ENCODE measurements at places on chromosomes 13 and 19.

DNA sequence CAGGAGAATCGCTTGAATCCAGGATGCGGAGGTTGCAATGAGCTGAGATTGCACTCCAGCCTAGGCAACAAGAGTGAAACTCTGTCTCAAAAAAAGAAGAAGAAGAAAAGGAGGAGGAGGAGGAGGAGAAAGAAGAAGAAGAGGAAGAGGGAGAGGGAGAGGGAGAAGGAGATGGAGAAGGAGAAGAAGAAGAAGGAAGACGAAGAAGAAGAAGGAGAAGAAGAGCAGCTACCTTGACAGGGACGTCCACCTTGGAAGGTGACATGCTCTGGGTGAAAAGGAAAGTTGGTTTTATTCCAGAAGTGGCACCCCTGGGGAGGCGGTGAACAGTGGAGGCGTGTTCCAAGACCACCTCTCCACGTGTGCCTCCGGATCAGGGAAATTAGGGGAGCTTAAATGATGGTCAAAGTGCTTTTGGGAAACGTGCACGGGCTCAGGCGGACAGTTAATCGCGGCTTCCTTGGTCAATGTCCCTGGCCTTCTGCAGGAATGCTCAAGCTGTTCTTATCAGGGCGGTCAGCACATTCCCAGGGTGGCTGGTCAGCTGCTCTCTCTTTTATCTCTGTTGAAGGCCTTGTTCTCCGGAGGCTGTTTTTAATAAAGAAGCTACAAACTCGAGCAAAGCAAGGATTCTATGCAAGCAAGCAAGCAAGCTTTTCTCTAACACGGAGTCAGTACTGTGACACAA is 78.9 kb upstream of the PEG3 start:
- no peak for DNase-seq

- no peak for DNase-seq
Measured at GRCh38 chr13:29516012-29516411, 79.5 kb downstream of the SLC7A1 start.

GRCh38 chr13:111228262-111229144 is 91.9 kb upstream of the TEX29 start:
- DNase-seq, result no peak

DNA sequence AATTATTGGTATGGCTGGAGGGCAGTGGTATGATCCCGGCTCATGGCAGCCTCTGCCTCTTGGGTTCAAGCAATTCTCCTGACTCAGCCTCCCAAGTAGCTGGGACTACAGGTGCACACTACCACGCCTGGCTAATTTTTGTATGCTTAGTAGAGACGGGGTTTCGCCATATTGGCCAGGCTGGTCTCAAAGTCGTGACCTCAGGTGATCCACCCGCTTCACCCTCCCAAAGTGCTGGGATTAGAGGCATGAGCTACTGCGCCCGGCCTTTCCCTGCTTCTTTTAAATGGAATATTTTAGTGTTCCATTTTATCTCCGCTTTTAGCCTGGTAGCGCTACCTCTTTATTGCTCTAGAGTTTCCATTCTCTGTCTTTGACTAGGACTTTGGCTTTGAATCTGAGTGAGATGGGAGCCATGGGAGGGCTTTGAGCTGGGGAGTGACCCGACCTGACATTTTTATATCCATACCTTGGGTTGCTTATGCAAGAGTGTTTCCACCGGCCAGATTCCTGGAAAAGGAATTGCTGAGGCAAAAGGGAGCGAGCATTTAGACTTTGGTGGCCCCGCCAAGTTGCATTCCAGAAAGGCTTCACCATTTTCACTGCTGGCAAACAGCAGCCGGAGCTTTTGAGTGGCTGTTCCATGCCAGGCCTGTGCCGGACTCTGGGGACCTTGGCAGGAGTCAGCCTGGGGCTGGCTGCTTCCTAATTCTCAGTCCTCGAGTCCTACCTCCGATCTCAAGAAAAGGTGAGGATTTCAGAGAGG is 22.9 kb downstream of the BICRA start:
- DNase-seq, result no peak

DNA sequence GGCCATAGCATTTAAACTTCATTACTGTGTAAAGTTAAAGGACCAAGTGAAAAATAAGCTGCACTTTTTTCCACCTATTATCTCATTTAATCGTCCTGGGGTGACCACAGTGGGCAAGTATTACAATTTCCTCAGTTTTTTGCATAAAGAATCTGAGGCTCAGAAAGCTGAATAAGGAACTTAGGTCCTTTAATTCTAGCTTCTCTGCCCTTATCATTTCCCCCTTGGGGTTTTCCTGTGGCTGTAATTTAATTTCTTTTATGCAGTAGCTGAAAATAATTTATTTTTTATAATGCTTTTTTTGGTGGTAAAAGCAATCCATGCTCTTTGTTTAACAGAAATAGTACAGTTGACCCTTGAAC is 59.8 kb upstream of the RCBTB2 start:
- no peak for DNase-seq

GRCh38 chr19:732148-733069 is 18.5 kb upstream of the MISP start:
- no peak for DNase-seq

DNA sequence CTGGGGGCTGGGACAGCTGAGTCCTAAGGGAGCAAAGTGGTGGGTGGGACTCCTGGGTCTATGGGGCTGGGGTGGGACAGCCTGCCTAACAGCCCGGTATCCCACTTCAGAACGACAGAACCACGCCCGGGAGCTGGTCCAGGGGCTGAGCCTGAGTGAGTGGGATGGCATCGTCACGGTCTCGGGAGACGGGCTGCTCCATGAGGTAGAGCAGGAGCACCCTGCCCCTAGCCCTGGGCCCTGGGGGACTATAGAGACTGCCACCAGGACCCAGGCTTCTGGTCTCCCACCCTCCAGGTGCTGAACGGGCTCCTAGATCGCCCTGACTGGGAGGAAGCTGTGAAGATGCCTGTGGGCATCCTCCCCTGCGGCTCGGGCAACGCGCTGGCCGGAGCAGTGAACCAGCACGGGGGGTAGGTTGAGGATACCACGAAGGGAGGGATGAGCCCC is 8.6 kb downstream of the SPHK2 start:
- no peak for DNase-seq

GRCh38 chr13:95679722-95680121 is 2.8 kb downstream of the DNAJC3 start:
- DNase-seq, result no peak

DNA sequence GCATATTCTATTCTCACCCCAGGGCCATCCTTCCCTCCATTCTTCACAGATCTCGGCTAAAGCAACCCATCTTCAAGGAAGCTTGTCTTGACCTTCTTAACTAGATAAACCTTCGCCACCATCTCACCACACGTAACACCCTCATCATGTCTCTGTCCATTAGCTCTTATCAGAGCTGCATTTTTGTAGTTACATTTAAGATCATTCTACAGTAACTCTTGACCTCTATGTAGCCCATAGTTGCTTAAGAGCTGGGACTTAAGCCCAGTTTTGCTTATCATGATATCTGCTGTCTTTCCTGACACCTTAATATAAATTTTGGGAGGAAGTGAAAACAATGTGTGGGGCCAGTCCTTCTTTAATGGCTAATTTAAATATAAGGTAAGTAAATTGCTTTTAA is 345.1 kb downstream of the MTUS2 start:
- DNase-seq, result no peak
